ENCODE measurements at places on chromosomes 13 and 19.

GRCh38 chr13:83057119-83057518, 825.2 kb downstream of the SLITRK1 start:
- no peak for DNase-seq

GRCh38 chr13:80040981-80041317, 300.0 kb downstream of the SPRY2 start:
- DNase-seq, result no peak

- no peak for DNase-seq
These were observed 6.5 kb upstream of the ZNF528 start for GRCh38 chr19:52391135-52391534.

DNA sequence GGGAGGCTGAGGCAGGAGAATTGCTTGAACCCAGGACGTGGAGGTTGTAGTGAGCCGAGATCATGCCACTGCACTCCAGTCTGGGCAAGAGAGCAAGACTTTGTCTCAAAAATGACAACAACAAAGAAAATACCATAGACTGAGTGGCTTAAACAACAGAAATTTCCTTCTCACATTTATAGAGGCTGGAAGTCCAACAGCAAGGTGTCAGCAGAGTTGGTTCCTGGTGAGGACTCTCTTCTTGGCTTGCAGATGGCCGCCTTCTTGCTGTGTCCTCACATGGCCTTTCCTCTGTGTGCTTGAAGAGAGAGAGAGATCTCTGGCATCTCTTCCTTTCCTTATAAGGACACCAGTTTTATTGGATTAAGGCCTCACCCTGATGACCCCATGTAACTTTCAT, 56.1 kb upstream of the ADGRE5 start:
- DNase-seq, result no peak

- no peak for DNase-seq
These were observed 288.7 kb downstream of the EFNB2 start for GRCh38 chr13:106246666-106247188.

GRCh38 chr13:92136449-92137155, 738.2 kb downstream of the GPC5 start:
- no peak for DNase-seq

- no peak for DNase-seq
These were observed 87.8 kb downstream of the ANKRD10 start for GRCh38 chr13:110826861-110827672.

DNA sequence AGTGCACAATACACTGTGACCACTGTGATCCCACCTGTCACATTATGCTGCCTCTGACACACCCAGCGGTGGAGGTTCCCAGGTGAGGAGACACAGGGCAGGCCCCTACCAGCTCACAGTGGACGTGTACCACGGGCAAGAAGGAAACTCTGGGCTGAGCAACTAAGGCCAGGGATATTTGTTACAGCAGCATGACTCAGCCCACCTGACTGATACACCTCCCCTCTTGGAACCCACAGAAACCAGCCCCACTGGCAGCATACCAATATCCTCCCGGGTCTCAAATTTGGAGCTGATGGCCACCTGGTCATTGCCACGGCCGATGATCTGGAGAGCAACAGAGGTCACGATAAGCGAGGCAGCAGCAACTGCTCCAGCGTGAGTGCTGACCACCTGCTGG, 14.9 kb downstream of the KLC3 start:
- DNase-seq, result no peak

Measured in heart left ventricle (tissue), 16 donors.